Stimulated activated CD8-positive, alpha-beta memory T cell treated with anti-CD3 and anti-CD28 coated beads, Interleukin-12 subunit alpha, Interleukin-12 subunit beta, amount 100 ng/mL, for 1 hour (primary cell): ENCODE measurements at places on chromosomes 5 and 9.

GRCh38 chr5:124253203-124253810, 493.1 kb downstream of the ZNF608 start:
- no peak for DNase-seq

DNA sequence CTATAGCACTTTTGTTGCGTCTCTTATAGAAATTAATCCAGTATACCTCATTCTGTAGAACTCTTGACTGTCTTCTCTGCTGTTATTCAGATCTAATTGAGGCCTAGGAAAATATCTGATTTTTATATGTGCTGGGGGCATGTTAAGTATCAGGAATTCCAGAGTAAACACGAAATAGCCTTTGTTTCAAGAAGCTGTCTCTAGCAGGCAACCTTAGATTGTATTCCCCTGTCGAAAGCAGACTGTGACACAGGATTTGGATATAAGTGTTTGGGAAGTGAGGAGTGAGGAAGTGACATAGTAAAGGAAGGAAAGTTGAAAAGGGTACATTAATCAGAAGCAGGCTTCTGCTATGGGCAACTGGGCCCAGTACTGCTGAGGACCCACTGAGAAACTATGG, 72.1 kb upstream of the RASA1 start:
- no peak for DNase-seq

- DNase-seq = no peak
Measured at GRCh38 chr9:35257986-35258659, 96.3 kb downstream of the UNC13B start.

GRCh38 chr9:123718188-123718587, 211.7 kb downstream of the DENND1A start:
- no peak for DNase-seq

GRCh38 chr5:150261231-150261630, 28.3 kb downstream of the CAMK2A start:
- DNase-seq = no peak

GRCh38 chr9:108780942-108781734, 74.6 kb downstream of the ACTL7B start:
- DNase-seq = no peak

GRCh38 chr5:76099286-76099702, 16.1 kb downstream of the SV2C start:
- DNase-seq = no peak

DNA sequence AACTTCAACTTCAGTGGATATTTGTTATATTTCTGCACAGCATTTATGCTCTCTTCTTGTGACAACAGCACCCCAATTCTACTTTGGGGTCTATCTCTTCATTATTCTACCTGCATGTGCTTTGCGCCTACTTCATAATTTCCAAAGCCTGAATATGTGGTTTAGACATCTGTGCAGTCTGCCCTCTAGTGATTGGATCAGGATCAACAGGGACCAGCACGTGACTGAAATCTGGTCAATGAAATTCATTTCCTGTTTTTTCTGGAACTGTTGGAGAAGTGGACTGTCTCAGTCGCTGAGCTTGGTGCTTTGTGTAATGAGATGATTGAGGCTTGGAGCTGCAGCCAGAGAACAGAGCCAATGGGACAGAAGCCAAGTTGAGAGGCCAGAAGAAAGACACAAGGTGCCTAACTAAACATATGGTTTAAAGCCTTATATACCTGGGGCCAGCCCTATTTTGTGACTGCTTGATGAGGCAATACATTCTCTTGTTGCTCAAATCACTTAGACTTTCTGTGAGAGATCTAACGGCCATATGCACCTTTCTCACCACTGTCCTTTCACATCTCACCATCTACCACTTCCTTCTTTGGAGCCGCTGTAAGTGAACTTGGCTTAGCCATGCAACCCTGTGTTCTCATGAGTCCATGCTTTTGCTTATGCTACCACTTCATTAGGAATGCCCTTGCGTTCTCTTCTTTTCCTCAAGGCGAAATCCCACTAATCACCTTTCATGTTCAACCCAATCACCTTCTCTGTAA, 68.8 kb upstream of the PPP2R2B start:
- DNase-seq = no peak

DNA sequence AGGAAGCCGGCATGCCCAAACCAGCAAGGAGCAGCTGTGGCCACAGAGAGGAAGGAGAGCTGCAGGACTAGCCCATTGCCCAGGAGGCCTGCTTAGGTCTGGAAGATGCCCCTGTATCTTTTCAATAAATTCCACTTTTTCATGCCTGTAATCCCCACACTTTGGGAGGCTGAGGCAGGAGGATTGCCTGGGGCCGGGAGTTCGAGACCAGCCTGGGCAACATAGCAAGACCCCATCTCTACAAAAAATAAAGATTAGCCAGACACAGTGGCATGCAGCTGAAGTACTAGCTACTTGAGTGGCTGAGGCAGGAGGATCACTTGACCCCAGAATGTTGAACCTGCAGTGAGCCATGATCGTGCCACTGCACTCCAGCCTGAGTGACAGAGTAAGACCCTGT, 5.3 kb upstream of the TSC1 start:
- no peak for DNase-seq

GRCh38 chr5:378976-379742, 57.6 kb downstream of the AHRR start:
- no peak for DNase-seq

GRCh38 chr5:133299728-133300127, 247.9 kb downstream of the HSPA4 start:
- no peak for DNase-seq

DNA sequence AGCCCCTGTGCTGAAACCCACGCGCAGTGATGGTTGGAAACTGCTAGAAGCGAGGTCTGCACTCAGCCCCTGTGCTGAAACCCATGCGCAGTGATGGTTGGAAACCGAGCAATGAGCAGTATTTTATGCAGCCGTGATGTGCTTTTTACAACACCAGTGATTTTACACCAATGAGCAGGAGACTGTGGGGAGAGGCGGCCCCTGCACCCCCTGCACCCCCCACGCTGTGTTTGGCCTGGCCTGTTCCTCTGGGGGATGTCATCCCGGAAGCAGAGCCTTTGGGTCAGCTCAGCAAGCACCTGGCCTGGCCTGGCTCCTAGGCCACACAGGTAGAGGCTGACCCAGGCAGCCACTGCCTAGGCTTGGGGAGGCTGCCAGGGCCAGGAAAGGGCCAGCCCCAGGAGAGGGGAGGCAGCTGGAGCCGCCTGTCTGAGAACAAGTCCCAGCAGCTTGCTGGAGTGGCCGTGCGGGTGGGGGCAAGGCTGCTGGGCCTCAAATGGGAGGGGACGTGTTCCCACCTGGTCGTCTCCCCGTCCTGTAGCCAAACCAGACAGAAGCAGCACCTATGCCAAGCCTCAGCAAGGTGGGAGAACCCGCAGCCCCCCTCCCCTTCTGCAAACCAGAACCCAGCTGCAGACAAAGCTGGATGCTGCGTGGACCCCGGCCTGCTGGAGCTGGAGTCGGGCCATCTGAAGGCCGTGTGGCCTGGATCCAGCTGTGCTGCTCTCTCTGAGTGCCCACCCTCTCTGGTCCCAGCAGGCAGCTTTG, 46.8 kb downstream of the DBH start:
- no peak for DNase-seq

GRCh38 chr5:159385536-159385935, 55.2 kb upstream of the IL12B start:
- no peak for DNase-seq

- DNase-seq = no peak
Measured at GRCh38 chr9:93189369-93190132, 5.6 kb downstream of the WNK2 start.

- DNase-seq = no peak
Measured at GRCh38 chr9:87674565-87675299, 51.2 kb upstream of the CTSL start.

- no peak for DNase-seq
Measured at GRCh38 chr9:114092336-114092735, 6.8 kb downstream of the KIF12 start.

GRCh38 chr9:17810728-17811571, 232.1 kb downstream of the SH3GL2 start:
- DNase-seq = peak; percentile 19

GRCh38 chr5:103764403-103764802, 201.8 kb upstream of the NUDT12 start:
- DNase-seq = no peak
